ENCODE measurements at places on chromosomes 13 and 19. TPM values are rescaled to one million over a fixed set of nuclear protein-coding genes. Genes with fewer than 3 reads are reported as not detected.

Gene PDE4C
- 0.18 TPM for total RNA-seq

Gene ADPRHL1
- total RNA-seq = 0.71 TPM

Gene SLC46A3
- total RNA-seq = 10.9 TPM

Gene ZNF525
- total RNA-seq = 16.1 TPM

Gene INAFM1
- total RNA-seq = 12.6 TPM

Gene CLDN10
- total RNA-seq = not detected

Gene FCGBP
- total RNA-seq = 1.4 TPM

- H3K36me3 ChIP-seq = no peaks in the 10 kb centered on the region
- no peak overlapping the region for H3K27ac ChIP-seq
- no peaks in the 10 kb centered on the region for H3K4me1 ChIP-seq
- DNase-seq = no peak
- H3K4me3 ChIP-seq = no peak overlapping the region
- peaks cover 2% of the 10 kb centered on the region for H3K27me3 ChIP-seq
Measured at GRCh38 chr13:98222816-98223215, 45.7 kb upstream of the RNF113B start.

DNA sequence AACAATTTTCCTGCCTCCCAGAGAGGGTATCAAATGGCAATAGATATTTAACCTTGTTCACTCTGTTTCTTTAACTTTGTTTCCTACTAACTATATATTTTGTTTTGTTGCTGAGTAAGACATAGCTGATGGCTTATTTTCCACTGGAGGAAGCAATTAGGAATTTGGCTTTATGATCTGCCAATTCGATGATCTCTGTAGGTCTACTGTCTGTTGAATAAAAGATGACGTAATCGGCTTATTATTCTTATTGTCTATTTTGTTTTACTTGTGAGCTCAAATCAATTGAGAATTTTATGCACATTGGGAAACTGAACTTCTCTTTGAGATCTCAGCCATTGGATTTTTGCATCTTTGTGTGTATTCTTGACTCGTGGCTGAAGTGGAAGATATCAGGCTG is 862.6 kb downstream of the EFNB2 start:
- no peaks in the 10 kb centered on the region for H3K36me3 ChIP-seq
- no peak overlapping the region for H3K27ac ChIP-seq
- no peak overlapping the region for H3K4me3 ChIP-seq
- H3K4me1 ChIP-seq = no peaks in the 10 kb centered on the region

DNA sequence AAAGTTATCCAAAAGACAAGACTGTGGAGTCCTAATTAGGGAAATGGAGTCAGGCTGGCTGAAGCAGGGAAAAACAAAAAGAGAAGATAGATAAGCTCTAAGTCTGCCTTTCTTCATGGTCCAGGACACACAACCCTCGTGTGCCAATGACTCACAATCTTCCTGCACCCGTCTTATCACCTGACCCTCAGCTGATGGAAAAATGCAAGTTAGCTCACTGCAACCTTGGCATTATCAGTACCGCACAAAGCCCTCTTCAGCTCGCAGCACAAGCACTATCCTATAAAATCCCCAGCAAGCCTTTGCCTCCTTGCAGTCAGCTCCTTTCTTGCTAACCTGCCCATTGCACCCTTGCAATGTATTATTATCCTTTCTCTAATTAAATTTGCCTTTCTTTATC is 4.3 kb downstream of the OR7A5 start:
- no peaks in the 10 kb centered on the region for H3K36me3 ChIP-seq
- no peak for DNase-seq
- H3K27ac ChIP-seq = no peak overlapping the region

- no peaks in the 10 kb centered on the region for H3K27me3 ChIP-seq
- H3K36me3 ChIP-seq = no peaks in the 10 kb centered on the region
- no peak for DNase-seq
- no peak overlapping the region for H3K4me3 ChIP-seq
Measured at GRCh38 chr13:31998131-31998530, 33.4 kb upstream of the FRY start.

DNA sequence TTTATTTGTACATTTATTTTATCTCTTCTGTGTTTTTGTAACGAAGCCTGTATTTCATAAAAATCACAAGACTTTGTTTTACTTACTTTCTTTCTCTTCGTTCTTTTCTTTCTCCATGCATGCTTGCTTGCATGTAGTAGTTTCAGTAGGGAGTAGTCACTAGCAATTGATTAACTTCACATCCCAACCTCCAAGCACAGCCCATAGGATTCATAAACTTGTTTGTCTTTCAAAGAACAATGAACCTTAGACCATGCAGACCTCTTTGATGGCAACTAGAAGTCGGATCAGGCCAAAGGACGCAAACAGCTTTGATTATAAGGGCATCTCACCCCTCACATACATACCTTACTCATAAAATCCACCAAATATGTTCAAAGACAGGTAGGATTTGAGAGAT is 3.1 kb upstream of the PRR20A start:
- no peaks in the 10 kb centered on the region for H3K27me3 ChIP-seq
- H3K4me3 ChIP-seq = no peak overlapping the region
- DNase-seq = no peak
- H3K27ac ChIP-seq = no peak overlapping the region
- no peaks in the 10 kb centered on the region for H3K4me1 ChIP-seq

GRCh38 chr13:95188128-95188527 is 113.1 kb downstream of the ABCC4 start:
- no peak for DNase-seq
- peaks cover 47% of the 10 kb centered on the region for H3K4me1 ChIP-seq
- H3K4me3 ChIP-seq = no peak overlapping the region

DNA sequence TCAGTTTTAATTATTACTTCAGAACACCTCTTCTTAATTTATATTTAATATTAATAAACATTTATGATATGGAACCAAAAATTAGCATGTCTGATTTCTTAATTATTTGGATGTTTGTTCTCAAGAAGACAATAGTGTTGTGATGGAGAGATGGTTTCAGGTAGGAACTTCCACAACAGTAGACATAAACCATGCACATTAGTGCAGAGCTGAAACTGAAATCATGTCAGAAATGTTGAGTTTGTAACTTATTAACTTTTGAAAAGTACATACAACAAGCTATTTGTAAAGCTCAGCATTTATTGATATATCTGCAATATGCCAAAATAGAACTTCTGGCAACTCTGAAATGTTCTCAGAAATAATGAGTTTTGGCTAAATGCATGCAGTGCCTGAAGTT is 11.8 kb upstream of the EDNRB start:
- H3K27ac ChIP-seq = no peak overlapping the region
- H3K36me3 ChIP-seq = no peaks in the 10 kb centered on the region
- peaks cover 16% of the 10 kb centered on the region for H3K27me3 ChIP-seq
- H3K4me3 ChIP-seq = no peak overlapping the region
- H3K4me1 ChIP-seq = peaks cover 14% of the 10 kb centered on the region
- DNase-seq = no peak

- H3K36me3 ChIP-seq = no peaks in the 10 kb centered on the region
- H3K4me1 ChIP-seq = no peaks in the 10 kb centered on the region
- no peak overlapping the region for H3K27ac ChIP-seq
Measured at GRCh38 chr13:67017276-67017675, 212.9 kb downstream of the PCDH9 start.

- no peak for DNase-seq
- peaks cover 14% of the 10 kb centered on the region for H3K27me3 ChIP-seq
- no peaks in the 10 kb centered on the region for H3K4me1 ChIP-seq
- H3K27ac ChIP-seq = no peak overlapping the region
- H3K4me3 ChIP-seq = no peak overlapping the region
Measured at GRCh38 chr13:110790371-110790770, 76.9 kb downstream of the ING1 start.

DNA sequence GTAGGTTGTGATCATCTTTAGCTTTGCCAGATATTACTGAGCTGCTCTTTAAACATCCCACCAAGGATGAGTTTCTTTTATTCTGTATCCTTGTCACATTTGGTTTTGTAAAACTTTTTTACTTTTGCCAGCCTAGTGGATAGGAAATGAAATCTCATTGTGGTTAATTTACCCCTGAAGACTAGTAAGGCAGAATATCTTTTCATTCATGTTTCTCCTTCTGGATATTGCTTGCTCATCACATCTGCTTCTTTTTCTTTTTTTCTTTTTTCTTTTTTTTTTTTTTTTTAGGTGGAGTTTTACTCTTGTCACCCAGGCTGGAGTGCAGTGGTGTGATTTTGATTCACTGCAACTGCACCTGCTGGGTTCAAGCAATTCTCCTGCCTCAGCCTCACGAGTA is 31.3 kb downstream of the SIPA1L3 start:
- H3K4me3 ChIP-seq = no peak overlapping the region
- H3K27me3 ChIP-seq = no peaks in the 10 kb centered on the region
- no peak overlapping the region for H3K27ac ChIP-seq

DNA sequence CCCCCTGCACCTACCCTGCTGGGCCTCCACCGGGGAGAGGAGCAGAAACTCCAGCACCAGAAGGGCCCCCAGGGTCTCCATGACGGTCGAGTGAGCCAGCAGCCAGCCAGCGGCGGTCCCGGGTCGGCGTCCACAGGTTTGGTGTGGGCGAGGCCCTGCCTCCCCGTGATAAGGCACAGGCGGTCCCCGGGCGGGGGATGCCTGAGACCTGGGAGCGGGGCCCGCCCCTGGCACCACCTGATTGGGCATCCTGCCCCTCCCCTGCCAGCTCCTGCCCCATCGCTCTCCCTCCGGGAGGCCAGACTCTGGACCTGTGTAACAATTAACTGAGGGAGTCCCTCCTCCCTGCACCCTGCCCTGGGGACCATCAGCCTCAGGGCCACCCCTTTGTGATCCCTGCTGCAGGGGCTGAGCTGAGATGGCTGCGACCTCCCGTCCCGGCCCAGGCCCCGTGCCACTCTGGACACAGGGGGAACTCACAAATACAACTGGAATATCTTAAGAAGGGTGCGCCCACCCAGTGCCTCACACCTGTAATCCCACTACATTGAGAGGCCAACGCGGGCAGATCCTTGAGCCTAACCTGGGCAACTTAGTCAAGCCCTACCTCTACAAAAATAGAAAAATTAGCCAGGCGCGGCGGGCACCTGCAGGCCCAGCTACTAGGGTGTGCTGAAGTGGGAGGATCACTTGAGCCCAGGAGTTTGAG is at the start of gene SMIM24:
Gene SMIM24 (minus strand): TSS at position 143 of the 709 bp plus-strand sequence. CDS start 62 bp downstream, at position 81.
- no peak within 1 kb of the TSS for H3K4me3 ChIP-seq
- H3K4me1 ChIP-seq = peaks cover 9% of the 10 kb centered on the region
- peaks cover 5% of the 10 kb centered on the region for H3K27me3 ChIP-seq
- no peak for DNase-seq

GRCh38 chr13:37295071-37295470 is 189.6 kb upstream of the CSNK1A1L start:
- H3K4me3 ChIP-seq = no peak overlapping the region
- H3K36me3 ChIP-seq = no peaks in the 10 kb centered on the region
- H3K27ac ChIP-seq = no peak overlapping the region
- H3K27me3 ChIP-seq = no peaks in the 10 kb centered on the region

DNA sequence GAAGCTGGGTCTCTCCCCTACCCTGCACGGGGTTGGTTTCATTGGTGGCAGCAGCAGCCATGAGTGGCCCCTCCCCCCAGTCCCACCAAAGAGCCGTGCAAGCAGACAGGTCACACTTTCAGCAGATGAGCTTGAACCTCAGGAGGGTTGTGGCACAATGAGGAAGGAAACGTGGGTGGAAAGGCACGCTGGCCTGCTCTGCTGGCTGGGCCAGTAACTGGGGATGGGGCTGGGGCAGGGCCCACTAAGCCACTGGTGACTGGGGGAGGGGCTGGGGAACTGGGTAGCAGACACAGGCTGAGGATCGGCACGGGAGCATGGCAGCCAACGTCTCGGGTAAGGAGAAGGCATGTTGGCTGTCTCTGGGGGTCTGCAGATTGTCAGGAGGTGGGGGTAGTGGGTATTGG is at the start of gene P2RY11:
Gene P2RY11 (plus strand): TSS at position 289 of the 407 bp plus-strand sequence. CDS start 29 bp downstream, at position 318.
- peak within 1 kb of the TSS; percentile 70 for H3K4me3 ChIP-seq
- H3K27me3 ChIP-seq = no peaks in the 10 kb centered on the region
- DNase-seq = peak; percentile 67
- H3K27ac ChIP-seq = peak within 1 kb of the TSS; percentile 95
- peaks cover 72% of the 10 kb centered on the region for H3K36me3 ChIP-seq
- H3K4me1 ChIP-seq = peaks cover 74% of the 10 kb centered on the region

- no peak for DNase-seq
- no peak overlapping the region for H3K27ac ChIP-seq
- no peaks in the 10 kb centered on the region for H3K36me3 ChIP-seq
- H3K27me3 ChIP-seq = peaks cover 10% of the 10 kb centered on the region
- H3K4me1 ChIP-seq = no peaks in the 10 kb centered on the region
- H3K4me3 ChIP-seq = no peak overlapping the region
Measured at GRCh38 chr19:29308977-29309590, 96.1 kb upstream of the UQCRFS1 start.

DNA sequence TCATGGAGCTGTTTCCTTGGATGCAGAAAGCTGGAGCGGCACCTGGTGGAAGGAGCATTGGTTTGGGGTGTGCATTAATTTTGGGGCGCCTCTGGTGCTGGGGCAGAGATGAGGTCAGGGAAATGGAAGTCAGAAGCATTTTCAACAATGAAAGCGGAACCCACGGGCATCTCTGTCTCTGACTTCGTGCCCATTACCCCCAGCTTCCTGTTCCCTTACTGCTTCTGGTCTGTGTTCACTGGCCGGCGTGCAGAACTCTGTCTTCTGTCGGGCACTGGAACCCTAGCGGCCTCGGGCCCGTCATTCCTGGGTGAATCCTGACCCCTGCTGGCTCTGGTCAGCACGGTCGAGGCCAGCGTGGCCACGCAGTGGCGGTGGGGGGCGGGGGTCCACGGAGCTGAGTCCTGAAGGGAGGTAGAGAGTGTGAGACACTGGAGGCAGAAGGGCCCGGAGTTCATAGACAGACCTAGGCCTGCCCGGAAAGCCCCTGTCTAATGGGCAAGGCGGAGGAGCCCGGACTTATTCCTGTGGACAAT is 7.9 kb upstream of the LINGO3 start:
- H3K36me3 ChIP-seq = peaks cover 4% of the 10 kb centered on the region
- H3K27me3 ChIP-seq = peaks cover 23% of the 10 kb centered on the region
- no peak overlapping the region for H3K4me3 ChIP-seq

GRCh38 chr13:28258417-28258816 is 120.1 kb downstream of the PAN3 start:
- peaks cover 44% of the 10 kb centered on the region for H3K36me3 ChIP-seq
- DNase-seq = no peak
- H3K4me1 ChIP-seq = no peaks in the 10 kb centered on the region
- no peaks in the 10 kb centered on the region for H3K27me3 ChIP-seq
- H3K4me3 ChIP-seq = no peak overlapping the region
- no peak overlapping the region for H3K27ac ChIP-seq

DNA sequence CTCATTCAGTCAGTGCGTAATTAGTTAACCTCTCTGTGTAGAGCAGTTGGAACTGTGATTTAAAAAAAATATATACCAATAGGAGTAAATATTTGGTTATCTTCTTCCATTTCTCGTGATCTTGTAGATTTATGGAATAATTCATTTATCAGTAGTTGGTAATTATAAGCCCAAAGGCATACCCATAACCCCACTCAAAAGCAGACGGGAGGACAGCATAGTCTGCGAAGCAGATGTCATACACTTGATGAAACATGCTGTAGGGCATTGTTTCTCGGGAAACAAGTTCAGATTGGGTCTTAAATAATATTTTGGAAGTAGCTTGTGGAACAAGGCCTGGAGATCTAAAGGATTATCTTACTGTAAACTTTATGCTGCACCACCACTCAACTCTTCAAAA is 119.7 kb downstream of the FRY start:
- DNase-seq = no peak
- no peak overlapping the region for H3K27ac ChIP-seq
- H3K36me3 ChIP-seq = no peaks in the 10 kb centered on the region
- H3K4me3 ChIP-seq = no peak overlapping the region

- no peaks in the 10 kb centered on the region for H3K27me3 ChIP-seq
- no peaks in the 10 kb centered on the region for H3K4me1 ChIP-seq
- DNase-seq = no peak
- no peak overlapping the region for H3K27ac ChIP-seq
Measured at GRCh38 chr19:56263319-56263718, 9.2 kb upstream of the EDDM13 start.

GRCh38 chr13:43663474-43664090 is 123.2 kb downstream of the ENOX1 start:
- no peak for DNase-seq
- no peaks in the 10 kb centered on the region for H3K36me3 ChIP-seq
- no peak overlapping the region for H3K4me3 ChIP-seq

Measured in activated CD4-positive, alpha-beta memory T cell treated with anti-CD3 and anti-CD28 coated beads, Interleukin-2, amount 10 ng/mL, durations not matched to agents 7 days and 5 days (primary cell).